ENCODE measurements at places on chromosomes 16 and 17.

DNA sequence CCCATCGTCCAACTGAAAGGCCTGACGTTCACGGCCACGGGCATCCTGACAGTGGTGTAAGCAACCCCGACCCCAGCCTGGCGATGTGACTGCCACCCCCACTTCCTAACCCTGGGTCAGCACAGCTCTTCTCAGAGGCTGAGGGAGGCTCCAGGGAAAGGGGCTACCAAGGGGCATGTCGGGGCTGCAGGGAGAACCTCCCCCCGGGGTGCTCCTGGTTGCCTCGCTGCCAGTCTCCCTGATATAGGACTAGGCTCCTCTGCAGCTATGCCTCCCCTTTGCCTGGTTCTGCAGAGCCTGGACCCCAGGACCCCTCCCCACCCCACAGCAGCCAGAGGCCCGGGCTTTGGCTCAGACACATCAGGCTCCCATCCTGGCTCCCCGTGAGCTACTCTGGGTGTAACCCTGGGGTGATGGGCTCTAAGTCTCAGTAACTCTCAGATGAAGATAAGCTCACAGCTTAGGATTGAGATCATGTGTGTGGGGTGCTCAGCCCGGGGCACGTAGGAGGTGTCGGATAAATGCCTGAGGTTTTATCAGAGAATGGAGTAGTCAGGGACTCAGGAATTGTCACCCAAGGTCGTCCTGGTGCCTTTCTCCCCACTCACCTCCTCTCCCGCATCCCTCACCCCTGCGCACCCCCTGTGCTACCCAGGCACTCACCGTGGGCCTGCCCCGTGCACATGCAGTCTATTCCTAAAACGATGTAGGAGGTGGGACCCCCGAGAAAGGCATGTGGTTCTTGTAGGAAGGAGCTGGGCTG, 10.6 kb downstream of the ITGAD start:
- DNase-seq: no peak

DNA sequence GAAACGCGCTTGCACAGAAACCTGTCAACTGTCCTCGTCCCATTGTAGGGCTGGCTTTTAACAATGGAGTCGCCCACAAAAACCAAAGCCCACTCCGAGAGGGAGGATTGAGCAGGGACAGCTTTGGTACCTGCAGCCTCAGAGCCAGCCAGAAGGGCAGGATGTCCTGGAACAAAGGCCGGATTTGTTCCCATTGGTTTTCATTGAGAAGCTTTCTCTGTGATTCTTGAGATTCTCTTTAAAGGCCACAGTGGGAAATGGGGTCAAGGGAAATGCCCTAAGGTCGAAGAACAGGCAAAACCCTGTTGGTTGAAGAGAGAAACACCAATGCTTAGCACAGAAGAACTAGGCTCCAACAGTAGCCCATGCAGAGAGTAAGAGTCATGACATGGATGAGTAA, 65.4 kb downstream of the C16orf78 start:
- no peak for DNase-seq

- DNase-seq: no peak
Measured at GRCh38 chr17:56604691-56605290, 11.3 kb downstream of the NOG start.

GRCh38 chr16:7422036-7422888, 89.6 kb downstream of the RBFOX1 start:
- DNase-seq: no peak

- DNase-seq: no peak
Measured at GRCh38 chr16:26316683-26317464, 625.1 kb downstream of the HS3ST4 start.

DNA sequence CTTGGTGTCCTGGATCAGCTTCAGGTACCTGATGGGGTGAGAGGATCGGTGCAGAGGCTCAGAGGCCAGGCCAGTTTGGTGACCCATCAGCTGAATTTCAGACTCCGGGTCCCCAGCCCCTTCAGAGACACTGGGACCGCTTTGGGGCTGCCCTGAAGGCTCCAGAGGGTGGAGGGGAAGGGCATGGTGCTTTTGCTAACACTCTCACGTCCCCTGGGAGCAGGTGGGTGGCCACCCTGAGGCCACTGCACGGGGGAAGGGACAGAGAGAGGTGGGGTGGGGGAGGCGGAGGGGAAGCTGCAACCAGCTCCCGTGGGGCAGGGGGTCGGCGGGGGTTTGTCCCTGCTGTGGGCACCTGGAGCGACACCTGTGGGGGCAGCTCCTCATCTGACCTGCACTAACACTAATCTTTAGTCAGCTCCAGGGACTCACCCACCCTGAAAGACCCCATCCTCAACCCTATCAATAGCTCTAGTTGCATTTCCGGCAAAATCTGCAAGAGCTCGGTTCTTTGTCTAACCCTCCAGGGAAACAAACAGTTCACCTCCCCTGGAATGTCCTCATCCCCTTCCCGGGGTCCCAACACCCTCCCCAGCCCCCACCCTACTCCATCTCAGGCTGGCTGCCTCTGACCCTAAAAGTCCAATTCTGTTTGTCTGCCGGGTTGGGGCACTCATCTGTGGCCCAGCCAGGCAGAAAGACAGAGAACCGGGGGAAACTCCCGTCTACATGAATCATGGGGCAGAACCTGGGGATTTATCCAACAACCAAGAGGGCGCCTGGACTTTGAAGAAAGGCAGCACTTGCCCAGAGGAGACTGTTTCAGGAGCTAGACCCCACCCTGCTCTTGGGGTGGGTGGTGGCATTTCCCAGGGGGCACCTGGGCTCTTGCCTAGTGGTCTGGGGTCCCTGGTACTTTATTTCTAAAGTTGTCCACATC, 91.9 kb upstream of the CBX4 start:
- DNase-seq: no peak

DNA sequence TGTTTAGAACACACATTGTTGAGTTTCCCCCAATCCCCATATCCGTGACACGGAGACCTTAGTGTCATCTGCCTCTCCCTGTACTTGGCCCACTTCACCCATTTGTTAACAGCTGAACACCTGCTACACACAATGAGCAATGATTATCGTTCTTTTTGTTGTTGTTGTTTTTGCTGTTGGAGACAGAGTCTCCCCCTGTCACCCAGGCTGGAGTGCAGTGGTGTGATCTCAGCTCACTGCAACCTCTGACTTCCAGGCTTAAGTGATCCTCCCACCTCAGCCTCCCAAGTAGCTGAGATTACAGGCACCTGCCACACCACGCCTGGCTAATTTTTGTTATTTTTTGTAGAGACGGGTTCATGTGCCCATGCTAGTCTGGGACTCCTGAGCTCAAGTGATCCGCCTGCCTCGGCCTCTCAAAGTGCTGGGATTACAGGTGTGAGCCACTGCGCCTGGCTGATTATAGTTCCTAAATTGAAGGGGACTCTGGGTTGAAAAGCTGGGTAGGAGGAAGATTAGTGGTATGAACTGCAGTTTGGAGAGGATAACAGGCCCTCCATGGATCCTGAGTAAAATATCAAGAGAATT, 21.6 kb downstream of the NDE1 start:
- no peak for DNase-seq

DNA sequence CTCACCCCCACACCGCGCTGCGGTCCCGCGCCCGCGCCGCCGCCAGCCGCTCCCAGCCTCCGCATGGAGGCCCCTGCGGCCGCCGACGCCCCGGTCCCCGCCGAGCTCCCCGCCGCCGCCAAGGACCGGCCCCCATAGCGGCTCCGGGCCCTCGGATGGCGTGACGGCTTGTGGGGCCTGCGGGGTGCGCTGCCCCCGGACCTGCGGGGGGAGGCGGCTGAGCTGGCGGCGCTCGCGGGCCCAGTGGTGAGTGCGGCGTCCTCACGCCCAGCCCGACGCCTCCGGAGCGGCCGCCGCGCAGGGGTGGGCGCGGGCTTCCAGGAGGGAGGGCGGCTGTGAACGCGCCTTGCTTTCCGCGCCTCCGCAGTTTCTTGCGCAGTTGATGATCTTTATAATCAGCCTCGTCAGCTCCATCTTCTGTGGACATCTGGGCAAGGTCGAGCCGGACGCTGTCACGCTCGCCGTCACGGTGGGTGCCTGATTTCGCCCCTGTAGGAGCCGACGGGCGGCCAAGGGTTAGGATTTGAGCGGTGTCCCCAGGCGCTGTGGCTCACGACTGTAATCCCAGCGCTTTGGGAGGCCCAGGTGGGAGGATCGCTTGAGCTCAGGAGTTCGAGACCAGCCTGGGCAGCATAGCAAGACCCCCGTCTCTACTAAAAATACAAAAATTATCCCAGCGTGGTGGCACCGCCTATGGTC, 46.4 kb downstream of the SLC47A1 start:
- no peak for DNase-seq

GRCh38 chr17:72458301-72458700, 337.5 kb downstream of the SOX9 start:
- no peak for DNase-seq

- DNase-seq: no peak
Measured at GRCh38 chr16:57689762-57690558, 4.6 kb upstream of the DRC7 start.

DNA sequence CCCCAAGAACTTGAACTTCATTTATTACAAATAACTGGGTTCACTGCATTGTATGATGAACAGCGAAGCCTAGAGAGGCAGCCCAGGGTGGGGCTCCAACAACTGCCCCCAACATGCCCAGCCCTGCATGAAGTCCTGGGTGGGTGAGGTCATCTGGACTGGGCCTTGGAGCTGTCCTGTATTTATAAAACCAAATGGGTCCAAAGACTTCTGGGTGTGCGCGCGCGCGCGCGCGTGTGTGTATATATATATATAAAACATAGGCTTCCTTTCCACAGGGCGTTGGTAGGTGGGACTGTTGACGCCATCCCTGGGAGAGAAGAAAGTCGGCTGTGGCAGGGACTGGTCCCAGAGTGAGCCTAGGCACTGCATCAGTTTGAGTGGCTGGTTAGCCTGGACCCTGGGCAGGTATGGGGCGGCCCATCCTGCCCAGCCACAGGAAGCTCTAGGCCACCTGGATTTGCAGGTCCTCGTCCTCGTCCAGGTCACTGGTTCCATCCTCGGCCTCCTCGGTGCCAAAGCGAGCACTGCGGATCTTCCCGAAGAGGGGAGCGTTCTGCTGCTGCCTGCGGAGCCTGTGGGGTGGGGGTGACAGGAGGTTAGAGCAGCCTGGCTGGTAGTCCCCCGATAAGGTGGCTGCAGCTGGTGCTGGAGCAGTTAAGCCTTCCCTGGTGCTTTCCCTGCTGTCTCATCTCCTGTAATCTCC, 23.9 kb downstream of the CCDC102A start:
- no peak for DNase-seq

- no peak for DNase-seq
Measured at GRCh38 chr17:57499648-57500049, 243.3 kb downstream of the MSI2 start.

DNA sequence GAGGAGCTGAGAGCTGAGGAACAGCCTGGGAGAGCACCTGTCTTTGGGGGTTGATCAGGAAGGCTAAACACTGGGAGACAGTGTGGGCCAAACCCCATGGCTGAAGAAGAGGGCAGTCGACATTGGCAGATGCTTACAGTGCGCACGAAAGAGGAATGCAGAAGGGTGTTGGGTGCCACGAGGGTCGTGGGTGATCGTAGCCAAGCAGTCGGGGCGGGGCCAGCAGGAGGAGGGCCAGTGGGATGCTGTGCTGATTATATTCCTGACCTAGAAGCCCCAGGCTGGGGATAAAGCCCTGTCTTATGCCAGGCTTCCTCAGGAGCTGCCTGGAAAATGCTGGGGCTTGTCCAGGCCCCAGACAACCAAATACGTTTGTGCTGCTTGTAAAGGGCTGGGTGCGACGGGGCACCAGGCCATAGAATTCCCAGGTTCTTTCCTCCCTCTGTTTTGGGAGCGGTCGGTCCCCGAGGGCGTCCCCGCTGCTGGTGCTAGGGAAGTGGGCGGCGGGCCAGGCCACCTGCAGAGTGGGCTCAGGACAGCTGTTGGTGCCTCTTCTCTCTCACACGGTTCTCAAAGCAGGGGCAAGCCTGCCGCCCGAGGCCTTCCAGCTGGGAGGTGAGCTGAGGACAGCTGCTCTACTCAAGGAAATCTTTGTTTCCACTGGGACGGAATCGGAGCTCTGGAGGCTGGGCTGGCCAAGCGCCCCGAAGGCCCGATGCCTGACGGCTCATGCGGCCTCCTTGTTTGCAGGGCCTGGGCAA, 10.0 kb downstream of the C1QTNF1 start:
- no peak for DNase-seq

- DNase-seq: no peak
Measured at GRCh38 chr17:17041018-17041521, 1.2 kb upstream of the MPRIP start.

- no peak for DNase-seq
Measured at GRCh38 chr17:29837531-29837930, 92.5 kb downstream of the SSH2 start.

DNA sequence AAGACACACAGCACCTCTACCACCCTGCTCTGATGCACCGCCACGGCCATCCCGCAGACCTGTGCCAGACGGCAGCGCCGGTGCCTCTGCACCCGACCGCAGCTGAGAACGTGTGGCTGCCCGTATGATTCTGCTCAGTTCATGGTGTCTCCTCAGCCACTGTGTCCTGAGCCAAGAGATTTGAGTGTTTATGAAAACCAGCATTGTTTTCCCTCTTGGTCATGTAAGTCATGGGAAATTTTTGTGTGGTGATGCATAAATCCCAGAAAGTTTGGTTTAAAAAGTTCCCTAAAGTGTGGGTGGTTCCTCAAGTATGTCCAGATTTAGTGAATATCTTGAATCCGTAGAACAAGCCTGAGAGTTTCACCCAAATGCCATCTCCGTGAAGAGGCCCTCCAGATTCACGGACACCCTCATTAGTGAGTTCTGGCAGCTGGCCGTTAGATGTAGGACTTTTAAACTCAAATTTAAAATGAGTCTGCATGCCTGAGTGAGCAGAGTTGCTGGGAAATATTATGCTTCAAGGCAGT, 57.6 kb downstream of the CDRT4 start:
- DNase-seq: no peak

DNA sequence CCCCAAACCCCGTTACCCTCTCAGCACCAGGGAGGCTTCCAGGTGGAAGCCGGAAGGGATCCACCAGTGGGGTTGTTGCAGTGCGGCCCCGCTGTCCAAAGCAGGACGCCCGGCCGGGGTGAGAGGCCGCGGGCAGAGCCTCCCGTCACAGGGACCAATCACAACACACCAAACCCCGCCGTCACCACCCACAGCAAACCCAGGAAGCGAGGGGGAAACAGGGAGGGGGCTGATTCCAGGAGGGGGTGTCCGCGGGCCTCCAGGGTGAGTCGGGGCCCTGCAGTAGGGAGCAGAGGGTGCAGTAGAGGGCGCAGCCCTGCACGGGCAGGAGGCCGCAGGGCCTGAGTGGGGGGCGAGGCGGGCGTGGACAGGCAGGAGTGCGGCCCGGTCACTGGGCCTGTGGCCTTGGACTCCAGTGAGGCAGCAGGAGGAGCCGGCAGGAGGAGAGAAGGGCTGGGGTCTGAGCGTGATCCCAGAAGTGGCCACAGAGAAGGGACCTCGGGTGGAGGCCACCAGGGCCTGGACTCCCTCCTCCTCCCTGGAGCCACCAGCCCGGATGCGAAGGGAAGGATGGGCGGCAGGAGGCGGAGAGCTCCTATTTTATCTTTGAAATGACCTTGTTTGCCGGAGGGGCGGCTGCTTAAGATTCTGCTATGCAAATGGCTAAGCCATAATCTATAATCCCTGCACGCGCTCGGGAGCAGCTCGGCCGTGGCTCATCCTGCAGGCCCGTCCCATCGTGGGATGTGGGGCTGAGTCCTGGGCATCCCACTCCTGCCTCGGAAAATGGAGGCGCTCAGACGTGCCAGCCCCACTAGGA, 41.5 kb downstream of the ZFPM1 start:
- no peak for DNase-seq

Measured in MM.1S (cell line).